Upper lobe of right lung (tissue), 1 donor: ENCODE measurements at places on chromosomes 3 and 15. TPM values are rescaled to one million over a fixed set of nuclear protein-coding genes. Genes with fewer than 3 reads are reported as not detected.

DNA sequence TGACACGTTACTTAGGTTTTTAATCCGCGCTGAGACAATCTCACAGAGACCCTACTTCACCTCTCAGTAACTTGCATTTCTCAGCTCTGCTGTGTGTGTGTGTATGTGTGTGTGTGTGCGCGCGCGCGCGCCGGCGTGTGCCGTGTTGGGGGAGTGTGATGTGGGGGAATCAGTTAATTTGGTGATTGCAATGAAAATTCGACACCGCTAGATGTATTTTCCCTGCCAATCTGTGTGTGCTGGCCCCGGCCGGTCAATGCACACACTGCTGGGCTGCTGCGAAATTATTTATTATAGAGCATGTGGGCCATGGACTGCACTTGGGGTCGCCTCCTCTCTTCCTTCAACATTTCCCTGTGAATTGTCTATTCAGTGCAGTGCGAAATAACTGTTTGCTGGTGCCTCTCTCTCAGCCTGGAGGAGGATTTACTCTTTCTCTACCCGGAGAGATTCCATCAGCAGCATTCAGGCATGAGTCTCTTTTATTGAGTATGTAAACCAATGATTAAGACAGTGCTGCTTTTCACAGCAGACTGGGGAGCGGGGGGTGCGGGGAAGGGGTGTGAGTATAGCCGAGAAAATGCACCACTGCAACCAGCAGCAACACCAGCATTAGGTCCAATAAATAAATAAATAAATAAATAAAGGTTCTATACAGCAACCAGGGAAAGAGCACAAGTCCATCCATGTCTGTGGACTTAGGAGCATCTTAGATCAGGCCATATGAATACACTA, 2.9 kb downstream of the CADM2 start:
- no peak for DNase-seq

CLSTN2 gene
- 3.0 TPM for total RNA-seq

- DNase-seq, result no peak
Measured at GRCh38 chr3:27186013-27186412, 183.2 kb downstream of the NEK10 start.

SMAD6 gene
- total RNA-seq, result 167 TPM

GRCh38 chr15:29612096-29612495, 210.2 kb downstream of the TJP1 start:
- DNase-seq, result no peak

SKOR1 gene
- 0.52 TPM for total RNA-seq
